Stimulated activated CD4-positive, alpha-beta T cell treated with anti-CD3 and anti-CD28 coated beads, Interleukin-1b, Interleukin-23, amount 100 ng/mL, for 1 hour (primary cell): ENCODE measurements at places on chromosomes 2 and 18.

- DNase-seq = no peak
These were observed 999.9 kb downstream of the TSN start for GRCh38 chr2:122755281-122755780.

GRCh38 chr2:213147538-213147937 is 3.9 kb downstream of the IKZF2 start:
- DNase-seq = no peak

- DNase-seq = no peak
These were observed 1411.8 kb downstream of the LRP1B start for GRCh38 chr2:140718999-140719398.

- DNase-seq = no peak
These were observed 35.5 kb upstream of the COBLL1 start for GRCh38 chr2:164877169-164877568.

DNA sequence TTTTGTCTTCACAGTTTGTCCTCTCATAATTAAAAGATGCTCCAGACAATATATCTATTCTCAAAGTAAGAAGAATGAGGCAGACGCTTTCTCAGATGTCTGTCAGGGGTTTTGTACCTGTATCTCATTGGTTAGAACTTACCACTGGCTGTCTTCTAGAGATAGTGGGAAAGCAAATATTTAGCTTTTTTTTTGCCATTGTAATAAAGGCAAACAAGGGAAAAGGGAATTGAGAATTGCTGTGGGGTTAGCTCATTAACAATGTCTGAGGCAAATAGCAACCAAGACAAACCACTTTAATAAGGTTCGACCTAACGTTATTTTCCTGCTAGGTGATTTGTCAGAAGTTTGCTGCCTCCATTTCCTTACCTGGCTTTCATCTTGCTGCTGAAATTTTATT is 30.0 kb downstream of the ZNF638 start:
- no peak for DNase-seq

DNA sequence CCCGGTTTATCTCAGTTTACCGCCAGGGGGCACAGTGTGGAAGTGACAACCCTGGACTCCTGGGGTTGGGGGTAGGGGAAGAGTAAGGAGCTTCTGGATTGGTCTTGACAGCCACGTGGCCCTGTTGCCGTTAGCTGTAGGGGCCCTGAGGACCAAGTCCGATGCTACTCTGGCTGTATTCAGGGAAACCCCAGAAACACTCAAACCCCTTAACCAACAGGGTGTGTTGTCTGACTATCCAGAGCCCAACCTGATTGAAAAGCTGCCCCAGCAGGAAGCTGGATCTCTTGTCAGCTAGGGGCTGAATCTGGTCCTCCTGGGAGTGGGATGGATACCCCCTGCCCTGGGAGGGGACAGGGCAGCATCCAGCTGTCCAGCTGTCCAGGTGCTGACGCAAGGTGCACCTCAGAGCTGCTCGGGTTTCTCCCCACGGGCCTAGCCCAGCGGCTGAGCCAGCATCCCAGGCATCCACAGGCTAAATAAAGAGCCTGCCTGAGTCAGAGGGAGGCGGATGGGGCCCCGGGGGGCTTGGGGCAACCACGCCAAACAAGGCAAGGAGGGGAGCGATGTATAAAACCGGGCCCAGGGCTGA is 3.1 kb upstream of the GMPPA start:
- DNase-seq = peak; percentile 25

GRCh38 chr2:218257390-218257981 is 3.3 kb upstream of the GPBAR1 start:
- peak; percentile 36 for DNase-seq

- no peak for DNase-seq
These were observed 288.1 kb upstream of the FIGN start for GRCh38 chr2:164023896-164024295.

DNA sequence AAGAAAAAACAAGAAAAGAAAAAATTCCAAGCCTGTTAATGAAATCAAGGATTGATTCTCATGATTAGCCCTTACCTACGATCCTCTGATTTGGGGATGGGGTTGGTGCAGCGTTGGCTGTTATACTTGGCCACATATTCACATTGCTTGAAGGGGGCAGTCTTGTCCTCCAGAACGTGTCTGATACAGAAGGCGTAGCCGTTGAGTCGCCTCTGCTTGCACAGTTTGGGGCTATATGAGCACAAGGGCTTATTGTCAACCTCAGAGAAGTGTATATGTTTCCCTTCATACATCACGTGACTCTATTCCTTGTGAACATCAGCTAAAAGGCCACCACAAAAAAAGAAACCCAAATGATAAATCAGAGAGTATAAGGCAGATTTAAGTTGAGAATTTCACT is 23.2 kb downstream of the INO80D start:
- DNase-seq = no peak

- DNase-seq = no peak
These were observed 85.8 kb downstream of the TCF4 start for GRCh38 chr18:55501982-55502710.

DNA sequence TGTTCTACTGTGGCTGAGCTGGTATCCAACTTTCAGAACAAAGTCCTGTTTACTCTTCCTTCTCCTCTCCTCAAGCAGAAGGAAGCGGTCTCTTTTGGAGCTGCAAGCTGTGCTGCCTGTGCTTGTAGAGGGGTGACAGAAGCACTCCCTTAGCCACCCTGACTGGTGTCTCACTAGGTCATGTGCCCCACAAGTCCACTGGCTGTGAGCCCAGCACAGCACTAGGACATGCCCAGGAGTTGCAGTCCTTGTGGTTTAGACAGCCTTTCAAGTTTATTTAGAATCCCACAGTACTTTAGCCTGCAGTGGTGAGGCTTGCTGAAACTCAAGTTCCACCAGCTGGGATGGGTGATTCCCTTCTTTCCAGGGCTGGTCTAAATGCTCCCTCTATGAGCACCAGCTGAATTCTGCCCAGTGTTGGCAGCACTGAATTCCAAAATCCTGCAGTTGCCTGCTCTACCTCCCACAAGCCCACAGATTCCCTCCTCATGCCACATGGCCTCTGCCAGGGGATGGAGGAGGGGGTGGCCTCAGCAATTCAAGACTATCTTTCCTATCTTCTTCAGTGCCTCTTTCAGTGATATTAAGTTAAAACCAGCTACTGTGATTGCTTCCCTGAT is 61.2 kb downstream of the CCDC85A start:
- DNase-seq = no peak

- DNase-seq = no peak
These were observed 28.6 kb upstream of the NFU1 start for GRCh38 chr2:69465513-69466456.

GRCh38 chr18:39462436-39462835 is 1896.8 kb upstream of the CELF4 start:
- no peak for DNase-seq

- peak; percentile 53 for DNase-seq
These were observed 10.6 kb upstream of the ITGB6 start for GRCh38 chr2:160210599-160211138.

- DNase-seq = no peak
These were observed 8.9 kb upstream of the LRRFIP1 start for GRCh38 chr2:237618449-237618848.

- no peak for DNase-seq
These were observed 219.5 kb downstream of the BCL2 start for GRCh38 chr18:63099848-63100629.

GRCh38 chr18:52339891-52340371 is at the start of gene DCC:
Gene DCC, plus strand, starts transcription at chr18:52340197. Its CDS starts 591 bp downstream, at chr18:52340788.
- no peak for DNase-seq

- no peak for DNase-seq
These were observed 1.8 kb upstream of the AGBL5 start for GRCh38 chr2:27049422-27050280.

- no peak for DNase-seq
These were observed 425 bp downstream of the ASB3 start for GRCh38 chr2:53786352-53786704.

DNA sequence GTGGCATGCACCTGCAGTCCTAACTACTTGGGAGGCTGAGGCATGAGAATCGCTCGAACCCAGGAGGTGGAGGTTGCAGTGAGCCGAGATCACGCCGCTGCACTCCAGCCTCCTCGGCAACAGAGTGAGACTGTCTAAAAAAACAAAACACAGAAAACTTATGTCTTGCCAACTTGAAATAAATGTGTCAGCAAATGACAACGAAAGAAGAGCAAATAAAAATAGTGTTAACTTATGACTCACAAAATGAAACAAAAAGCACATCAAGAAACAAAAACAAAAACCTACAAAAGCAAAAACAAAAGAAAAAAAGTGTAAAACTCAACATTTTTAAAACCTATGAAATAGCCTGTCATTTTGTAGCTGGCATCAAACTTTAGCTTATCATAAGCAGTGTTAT is 65.2 kb downstream of the KCNH7 start:
- DNase-seq = no peak

GRCh38 chr2:109466674-109467575 is 146.8 kb downstream of the SEPTIN10 start:
- no peak for DNase-seq

GRCh38 chr2:218391202-218391601 is 8.5 kb upstream of the CTDSP1 start:
- no peak for DNase-seq

GRCh38 chr2:48514348-48515003 is 15.5 kb upstream of the STON1 start:
- no peak for DNase-seq

DNA sequence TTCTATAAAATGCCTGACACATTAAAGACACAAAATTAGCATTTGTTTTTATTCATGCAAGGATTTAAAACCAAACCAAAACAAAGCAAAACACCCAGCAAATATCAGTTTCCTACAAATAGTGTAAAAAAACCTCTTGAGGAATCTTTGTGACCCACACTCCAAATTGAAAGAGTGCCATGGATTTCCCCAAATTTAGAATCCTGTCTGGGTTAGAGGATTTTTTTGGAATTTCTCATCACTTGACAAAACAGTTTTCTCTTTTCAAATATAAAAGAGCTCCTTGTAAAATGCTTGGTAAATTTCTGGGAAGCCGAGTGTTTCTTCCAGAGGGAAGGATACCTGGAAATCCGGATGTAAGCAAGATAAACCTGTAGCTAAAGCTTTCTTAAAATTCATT is 1.7 kb upstream of the FN1 start:
- DNase-seq = no peak

- no peak for DNase-seq
These were observed 48.8 kb upstream of the IHH start for GRCh38 chr2:219109471-219109870.

GRCh38 chr2:235934774-235935484 is 233.3 kb downstream of the GBX2 start:
- no peak for DNase-seq

- DNase-seq = no peak
These were observed 184.7 kb upstream of the GLI2 start for GRCh38 chr2:120550893-120551446.

GRCh38 chr2:98909317-98910211 is 26.5 kb downstream of the CRACDL start:
- DNase-seq = no peak

GRCh38 chr2:218075975-218076811 is 7.1 kb downstream of the RUFY4 start:
- DNase-seq = no peak

GRCh38 chr18:79912994-79913831 is 38.2 kb downstream of the SLC66A2 start:
- DNase-seq = no peak

DNA sequence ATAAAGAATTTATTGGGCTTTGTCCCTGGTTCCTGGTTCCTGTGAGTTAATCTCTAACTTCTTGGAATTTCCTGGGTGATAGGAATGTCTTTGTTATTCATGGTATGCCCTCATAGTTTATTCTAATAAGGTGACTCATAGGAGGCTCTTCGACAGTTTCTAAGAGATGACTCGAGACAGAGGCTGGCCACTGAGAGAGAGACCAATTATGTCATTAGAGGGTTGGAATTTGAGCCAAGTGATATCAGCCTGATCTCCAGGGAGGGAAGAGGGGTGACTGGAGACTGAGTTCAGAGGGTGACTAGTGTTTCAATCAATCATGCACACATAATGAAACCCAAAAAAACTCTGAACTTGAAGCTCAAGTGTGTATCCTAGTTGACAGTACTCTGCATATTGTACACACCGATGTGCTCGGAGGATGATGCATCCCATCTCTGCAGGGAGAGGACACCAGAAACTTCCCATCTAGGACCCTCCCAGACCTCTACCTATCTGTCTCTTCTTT is 185.7 kb downstream of the MTCL1 start:
- no peak for DNase-seq

DNA sequence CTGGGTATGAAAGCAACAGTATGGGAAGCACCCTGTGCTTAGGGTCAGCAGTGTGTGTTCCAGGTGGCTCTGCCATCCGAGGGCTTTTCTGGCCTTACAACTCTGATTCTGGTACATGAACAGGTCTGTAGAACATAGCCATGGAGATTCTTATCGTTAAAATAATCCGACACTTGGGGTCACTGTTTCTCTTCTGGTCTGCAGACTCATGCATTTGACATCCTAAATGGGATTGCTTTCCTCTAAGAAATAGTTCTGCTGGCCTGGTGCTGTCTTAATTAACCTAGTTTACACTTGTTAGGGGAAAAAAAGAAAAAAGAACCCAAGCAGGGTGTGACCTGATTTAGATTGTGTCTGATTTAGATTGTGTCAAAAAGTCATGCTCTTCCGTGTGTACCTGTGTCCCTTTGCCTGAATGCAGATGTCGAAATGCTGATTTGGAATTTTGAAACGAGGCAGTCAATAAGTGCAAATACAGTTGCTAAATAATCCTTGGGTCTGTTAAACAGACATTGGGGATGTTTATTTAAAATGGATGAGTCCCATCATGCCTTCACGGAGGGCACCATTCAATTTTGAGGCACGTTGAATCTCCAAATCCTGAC is 59.6 kb downstream of the TRPM8 start:
- DNase-seq = no peak

DNA sequence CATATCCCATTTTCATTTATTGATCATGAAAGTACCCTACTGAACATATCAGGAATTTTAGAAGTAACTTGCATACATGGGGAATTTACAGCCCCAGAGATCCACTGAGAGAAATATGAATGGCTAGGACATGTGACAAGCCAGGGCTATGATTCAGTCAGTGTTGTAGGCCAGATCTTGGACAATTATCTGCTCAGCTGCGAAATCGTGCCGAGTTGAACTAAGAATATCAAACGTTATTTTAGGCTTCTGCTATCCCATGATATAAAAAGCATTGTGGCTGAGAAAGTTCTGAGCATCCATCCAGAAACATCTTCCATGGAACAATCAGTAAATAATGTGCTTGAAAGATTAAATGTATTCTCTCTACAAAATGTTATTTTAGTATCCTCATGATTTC is 85.7 kb upstream of the UNC80 start:
- no peak for DNase-seq

DNA sequence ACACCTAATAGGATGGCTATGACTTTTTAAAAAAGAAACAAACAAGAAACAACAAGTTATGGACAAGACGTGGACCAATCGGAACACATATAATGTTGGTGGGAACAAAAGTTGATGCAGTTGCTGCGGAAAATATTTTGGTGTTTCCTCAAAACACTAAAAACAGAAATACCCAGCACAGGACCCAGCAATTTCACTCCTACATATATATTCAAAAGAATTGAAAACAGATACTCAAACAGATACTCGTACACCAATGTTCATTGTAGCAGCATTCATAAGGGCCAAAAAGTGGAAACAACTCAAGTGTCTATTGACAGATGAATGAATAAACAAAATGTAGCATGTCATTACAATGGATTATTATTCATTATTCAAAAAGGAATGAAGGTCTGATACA is 12.1 kb downstream of the CCDC141 start:
- DNase-seq = no peak

GRCh38 chr2:212797484-212798205 is 259.0 kb upstream of the ERBB4 start:
- no peak for DNase-seq
